Urothelium cell line (cell line): ENCODE measurements at places on chromosomes 12 and 14.

DNA sequence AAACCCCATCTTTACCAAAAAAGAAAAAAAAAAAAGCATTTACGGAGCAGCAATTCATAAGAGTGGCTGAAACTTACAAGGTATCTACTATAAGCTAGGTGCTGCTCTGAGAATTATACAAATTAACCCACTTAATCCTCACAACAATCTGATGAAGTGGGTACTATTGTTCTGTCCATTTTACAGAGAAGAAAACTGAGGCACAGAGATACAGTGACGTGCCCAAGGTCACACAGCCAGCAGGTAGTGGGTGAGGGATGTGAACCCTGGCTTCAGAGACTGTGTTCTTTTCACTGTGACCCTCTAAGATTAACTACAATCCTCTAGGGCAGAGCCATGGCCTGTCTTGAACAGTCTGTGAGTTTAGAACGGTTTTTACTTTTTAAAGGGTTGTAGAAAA lies 3.3 kb downstream of the DDX54 start:
- DNase-seq: no peak

DNA sequence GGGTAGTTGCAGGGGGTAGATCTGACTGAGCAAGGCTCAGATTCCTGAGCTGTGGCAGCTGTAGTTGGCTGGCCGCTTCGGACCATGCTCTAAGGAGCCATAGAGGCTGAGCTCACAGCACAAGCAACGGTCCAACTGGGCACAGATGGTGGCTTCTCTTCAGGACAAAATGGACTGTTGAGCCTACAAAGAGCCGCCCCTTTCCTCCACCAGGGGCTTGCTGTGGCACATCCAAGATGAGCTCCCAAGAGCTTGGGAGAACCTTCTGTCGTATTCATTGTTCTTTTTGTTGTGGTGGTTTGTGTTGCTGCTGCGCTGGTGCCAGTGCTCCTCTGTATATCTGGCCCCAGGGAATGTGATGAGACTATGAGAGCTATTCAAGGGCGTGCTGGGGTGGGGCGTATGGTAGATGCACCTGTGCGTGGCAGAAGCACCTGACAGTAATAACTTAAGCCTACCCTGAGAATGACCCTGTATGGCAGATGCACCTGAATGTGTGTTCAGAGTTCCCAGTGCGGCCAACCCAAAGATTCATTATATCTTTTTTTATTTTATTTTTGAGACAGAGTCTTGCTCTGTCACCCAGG lies 17.8 kb upstream of the LGALS3 start:
- no peak for DNase-seq

DNA sequence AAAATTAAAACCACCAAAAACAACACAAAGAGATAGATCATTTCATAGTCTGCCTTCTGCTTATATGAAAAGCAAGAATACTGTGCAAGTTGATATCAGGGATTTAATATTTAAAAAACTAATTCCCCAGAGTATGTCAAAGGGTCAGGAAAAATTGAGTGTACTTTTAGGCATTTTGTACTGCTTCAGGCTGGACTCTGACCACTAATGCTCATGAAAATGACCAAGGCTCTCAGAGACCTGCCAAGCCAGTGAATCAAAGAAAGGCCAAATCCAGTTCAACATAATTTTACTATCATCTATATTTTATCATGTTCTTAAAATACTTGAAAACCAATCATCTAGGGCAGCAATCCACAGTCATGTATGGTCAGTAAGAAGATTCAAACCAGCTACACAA lies 66.0 kb downstream of the TTC7B start:
- no peak for DNase-seq

DNA sequence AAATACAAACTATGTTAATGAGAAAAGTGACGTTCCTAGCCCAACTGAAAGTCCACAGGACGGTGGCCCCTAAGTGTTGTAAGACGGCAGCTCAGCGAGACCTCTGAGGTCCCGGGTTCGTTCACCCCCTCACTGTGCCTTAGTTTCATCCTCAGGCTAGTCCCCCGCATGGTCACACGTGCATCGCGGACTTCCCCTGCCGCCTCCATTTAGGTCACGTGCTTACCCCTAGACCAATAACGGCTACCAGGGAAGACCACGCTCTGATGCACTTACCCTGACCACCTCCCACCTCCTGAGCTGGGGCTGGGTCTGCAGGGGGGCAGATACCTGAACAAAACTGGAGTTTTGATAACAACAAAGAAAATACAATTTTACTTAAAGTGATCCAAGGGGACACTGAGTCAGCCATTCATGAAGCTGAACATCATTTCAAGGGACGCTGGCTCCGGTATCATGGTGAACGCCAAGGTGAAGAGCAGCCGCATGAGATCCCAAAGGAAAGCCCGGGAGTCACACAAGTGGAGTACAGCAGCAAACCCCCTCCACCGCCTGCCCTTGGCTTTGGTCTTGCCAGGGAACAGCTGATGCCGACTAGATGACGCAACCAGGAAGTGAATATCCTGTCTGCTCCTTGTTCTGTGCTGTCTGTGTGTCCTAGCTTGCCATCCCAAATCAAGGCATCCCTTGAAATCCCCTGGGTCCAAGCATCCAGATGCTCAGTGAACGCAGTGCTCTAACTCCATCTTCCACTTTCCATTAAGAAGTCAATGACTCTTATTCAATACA lies 274.1 kb downstream of the PCNX1 start:
- no peak for DNase-seq

DNA sequence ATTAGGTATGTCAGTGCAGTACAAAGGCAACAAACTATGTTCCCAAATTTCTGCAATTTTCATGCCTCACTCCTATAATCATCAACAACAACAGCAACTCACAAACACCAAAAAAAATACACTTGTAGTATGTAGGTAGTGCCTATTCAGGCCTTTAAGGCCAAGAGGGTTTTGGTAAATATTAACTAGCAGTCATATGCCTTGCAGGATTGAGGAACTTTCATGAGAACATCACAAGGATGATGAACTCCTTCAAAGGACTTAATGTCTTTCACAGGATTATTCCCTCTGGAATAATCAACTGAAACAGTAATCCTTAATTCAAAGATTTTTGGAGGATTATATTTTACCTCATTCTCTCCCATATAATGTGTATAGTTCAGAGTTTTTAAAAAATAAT lies 293.8 kb downstream of the NOVA1 start:
- DNase-seq: no peak

DNA sequence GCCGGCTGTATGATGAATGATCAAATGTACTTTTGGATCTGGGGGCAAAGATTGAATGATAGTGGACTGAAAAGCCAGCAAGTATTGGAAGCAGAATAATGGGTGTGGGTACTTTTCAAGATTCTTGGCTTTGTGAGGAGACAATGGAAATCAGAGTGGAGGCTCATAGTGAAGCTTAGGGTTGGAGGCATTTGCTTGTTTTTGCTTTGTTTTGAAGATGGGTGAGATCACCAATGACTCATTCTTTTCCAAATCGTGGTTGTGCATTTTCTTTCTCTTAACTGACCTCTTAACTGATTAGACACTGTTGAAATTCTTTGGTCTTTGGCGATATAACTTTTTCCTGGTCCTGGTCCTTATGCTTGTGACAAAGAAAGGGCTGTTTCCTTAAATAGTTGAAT lies 54.4 kb downstream of the PELI2 start:
- DNase-seq: peak; percentile 75

DNA sequence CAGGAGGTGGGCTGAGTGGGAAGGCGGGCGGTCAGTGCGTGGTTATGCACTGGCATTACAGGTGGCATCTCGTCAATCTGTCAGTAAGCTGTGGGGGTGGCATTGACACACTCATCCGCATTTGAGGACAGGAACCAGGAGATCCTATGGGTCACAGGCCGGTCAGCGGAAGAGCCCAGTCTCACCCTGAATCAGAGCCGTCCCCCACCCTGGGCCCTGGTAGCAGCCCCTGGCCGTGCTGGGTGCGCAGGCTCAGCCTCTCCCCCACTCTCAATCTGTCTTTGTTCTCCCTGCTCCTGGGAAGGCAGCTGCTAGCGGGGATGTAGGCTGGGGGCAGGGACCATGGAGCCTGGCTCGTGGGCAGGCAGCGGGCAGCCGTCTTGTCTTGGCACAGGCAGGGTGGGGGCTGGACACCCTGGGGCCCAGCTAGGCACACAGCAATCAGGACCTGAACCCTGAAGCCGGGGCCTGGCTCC lies 5.1 kb downstream of the INF2 start:
- DNase-seq: no peak

DNA sequence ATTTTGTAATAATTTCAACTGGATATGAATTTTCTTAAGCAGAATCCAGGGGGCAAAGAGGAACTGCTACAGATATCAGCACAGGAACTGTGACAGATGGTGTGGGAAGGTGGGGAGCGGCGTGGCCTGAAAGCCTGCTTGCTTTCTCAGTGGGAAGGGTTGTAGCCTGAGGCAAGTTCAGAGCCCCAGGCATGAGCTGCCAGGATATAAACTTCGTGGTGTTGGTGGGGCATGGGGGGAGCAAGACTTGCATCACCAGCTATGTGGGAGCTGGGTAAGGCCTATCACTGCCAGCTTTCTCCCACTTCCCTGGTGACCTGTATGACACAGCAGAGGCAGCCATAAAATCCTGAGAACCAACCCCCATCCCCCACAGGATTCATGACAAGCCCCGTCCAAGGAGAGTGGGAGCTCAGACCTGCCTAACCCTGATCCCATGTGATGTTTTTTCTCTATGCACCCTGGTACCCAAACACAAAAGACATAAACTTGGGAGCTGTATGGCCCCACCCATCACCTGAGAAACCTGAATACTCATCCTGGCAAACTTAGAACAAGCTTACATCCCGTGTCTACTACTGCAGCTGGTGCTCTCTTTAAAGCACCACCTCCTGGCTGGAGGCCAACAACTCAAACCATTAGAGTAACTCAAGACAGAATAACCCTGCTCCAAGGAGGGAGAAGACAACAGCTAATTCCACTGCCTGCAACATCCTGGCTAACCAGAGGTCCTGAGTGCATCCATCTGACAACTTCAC lies 16.5 kb downstream of the CLEC1A start:
- DNase-seq: no peak
